ENCODE measurements at places on chromosomes 16 and 17.
A peak's percentile ranks its signal among the peaks of the same experiment; 100 is the strongest.

GRCh38 chr17:77793146-77793970 is 165.1 kb upstream of the TNRC6C start:
- DNase-seq: no peak

GRCh38 chr16:4358831-4359561 is 7.9 kb upstream of the PAM16 start:
- no peak for DNase-seq

DNA sequence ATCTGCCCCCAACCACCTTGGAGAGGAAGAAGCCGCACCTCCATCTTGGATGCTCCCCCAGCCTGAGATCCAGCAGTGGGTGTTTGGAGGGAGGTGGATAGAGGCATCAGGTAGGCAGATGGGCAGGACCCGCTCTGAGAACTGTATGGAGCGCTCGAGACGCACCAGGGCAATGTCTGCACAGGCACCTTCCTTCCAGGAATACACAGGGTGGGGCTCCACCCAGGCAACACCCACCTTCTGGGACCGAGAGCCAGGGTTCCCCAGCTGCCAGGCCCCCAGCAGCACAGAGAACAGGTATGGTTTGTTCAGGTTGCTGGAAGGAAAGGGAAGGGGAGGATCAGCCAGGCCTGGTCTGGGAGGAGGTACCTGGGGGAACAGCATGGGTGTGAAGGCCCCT is 2.4 kb downstream of the PRSS22 start:
- no peak for DNase-seq

DNA sequence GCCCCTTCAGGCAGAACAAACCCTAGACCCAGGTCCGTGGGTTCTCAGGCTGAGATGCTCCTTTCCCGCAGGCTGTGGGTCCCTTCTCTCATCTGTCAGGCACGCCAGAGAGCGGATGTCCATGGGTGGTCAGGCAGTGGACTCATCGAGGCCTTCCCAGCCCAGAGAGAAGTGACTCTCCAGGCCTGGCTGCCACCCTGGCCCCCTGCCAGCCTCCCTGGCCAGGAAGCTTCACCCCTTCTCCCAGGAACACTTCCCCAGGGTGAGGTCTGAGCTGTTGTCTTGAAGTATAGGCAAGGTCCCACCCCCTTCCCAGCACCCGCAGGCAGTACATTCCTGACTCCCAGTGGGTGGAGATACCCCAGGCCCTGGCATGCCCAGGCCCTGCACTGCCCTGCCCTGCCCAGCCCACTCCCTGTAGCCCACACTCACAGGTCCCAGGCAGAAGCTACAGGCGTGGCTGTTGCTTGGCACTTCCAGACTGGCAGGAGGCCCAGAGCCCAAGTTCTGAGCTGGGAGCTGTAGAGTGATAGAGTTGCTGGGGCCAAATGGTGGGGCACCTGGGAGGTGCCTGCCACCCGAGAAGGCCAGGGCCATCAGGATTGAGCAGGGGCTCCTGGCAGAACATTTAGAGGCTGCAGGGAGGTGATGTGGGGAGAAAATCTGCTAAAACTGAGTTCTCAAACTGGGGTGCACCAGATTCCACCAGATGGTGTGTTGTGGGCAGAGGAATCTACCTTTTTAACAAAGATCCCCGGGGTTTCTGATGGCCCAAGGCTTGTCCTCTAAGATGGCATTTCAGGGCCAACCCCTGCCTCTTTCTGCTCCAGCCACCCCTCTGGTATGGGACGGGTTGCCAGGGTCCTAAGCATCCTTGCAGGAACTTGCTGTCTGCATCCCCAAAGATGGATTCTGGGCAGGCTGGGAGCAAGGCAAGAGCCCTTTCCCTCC is 6.7 kb downstream of the ITGA3 start:
- DNase-seq: no peak

DNA sequence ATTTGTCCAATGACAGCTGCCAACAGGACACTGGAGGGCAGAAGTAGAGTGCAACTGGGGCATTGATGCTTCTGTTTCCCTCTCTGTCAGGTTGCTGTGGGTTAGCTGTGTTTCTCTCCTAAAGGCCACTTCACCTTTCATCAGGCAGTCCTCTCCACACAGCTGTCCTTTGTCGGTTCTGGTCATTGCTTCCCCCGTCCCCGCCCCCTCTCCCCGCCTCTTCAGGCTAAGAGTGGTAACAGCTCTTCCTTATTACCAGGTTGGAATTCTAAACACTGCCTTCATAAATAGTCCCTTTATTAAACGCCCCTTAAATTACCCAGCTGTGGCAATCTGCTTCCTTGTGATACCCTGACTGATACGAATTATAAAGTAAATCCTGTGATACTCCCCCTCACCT is 31.8 kb upstream of the NSRP1 start:
- DNase-seq: no peak

DNA sequence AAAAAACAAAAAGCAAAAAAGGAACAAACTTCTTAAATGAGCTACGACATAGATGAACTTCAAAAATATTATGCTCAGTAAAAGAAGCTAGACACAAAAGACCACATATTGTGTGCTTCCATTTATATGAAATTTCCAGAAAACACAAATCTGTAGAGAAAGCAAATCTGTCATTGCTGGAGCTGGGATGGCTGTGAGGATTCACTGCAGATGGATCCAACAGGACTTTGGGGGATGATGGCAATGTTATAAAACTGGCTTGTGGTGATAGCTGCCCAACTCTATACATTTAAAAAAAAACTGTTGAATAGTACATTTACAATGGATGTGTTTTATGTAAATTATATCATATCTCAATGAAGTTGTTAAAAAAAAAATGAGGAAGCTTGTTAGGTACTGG is 52.6 kb upstream of the MAP3K14 start:
- no peak for DNase-seq

DNA sequence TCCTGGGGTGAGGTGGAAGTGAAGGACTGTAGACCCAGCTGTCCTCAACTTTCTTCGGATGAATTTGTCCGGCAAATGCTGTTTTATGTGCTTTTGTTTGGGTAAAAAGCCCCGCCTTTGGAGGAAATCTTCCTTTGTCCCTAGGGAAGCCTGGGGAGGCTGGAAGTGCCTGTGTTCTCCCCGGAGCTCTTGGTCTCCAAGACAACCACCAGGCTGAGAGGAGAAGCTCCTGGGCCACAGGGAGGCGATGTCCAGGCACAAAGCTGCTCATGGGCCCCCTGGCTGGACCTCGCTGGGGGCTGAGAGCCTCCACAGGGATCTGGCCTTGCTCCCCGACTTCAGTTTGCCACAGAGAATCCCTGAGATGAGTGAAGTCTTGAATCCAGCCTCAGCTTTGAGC is 293.1 kb upstream of the N4BP1 start:
- DNase-seq: no peak

- DNase-seq: no peak
Observed at GRCh38 chr16:2238838-2239675, 2.8 kb downstream of the DNASE1L2 start.

DNA sequence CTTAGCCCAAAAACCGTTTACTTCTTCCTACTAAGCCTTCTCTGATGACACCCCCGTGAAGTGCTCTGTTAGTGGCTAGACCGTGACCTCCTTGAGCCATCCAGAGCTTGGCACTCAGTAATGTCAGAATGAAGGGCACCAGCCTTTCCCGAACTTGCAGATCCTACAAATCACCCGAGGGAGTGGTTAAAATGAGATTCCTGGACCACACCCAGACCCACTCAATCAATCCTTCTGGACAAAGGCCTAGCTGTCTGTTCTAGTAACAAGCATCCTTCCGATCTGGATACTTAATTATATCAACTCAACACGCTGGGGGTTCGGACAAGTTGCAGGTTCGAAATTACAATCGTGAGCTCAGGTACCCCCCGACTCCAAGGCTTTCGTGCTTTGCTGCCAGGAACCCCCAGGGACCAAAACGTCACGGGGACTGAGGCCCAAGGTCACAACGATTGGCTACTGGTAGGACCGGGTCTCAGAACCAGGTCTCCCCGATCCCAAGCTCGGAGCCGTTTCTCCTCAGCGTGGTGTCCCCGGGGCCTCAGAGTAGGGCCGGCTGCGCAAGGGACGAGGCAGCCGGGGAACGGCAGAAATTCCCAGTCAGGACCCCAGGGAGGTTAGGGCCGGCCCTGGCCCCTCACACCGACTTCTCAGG is 527 bp downstream of the CIAPIN1 start:
- no peak for DNase-seq

GRCh38 chr17:13558588-13558987 is 43.1 kb downstream of the HS3ST3A1 start:
- DNase-seq: no peak

GRCh38 chr17:2797637-2798036 is 1.4 kb downstream of the RAP1GAP2 start:
- no peak for DNase-seq

DNA sequence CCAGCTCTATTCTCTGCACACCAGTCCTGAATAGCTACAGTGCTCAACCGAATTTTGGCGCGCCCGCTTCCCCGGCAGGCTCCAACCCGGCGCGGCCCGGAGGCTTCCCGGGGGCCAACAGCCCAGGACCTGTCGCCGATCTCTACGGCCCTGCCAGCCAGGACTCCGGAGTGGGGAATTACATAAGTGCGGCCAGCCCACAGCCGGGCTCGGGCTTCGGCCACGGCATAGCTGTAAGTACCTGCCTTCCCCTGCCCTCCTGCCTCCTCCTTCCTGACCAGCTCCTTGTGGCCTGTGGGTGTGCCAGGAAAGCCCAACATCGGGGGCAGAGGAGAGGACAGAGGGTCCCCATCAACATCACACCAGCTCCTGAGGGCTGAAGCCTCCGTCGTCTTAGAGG is 70.2 kb downstream of the CCDC182 start:
- no peak for DNase-seq

GRCh38 chr16:57704905-57705852 is 10.6 kb downstream of the DRC7 start:
- no peak for DNase-seq

- DNase-seq: no peak
Observed at GRCh38 chr17:41725134-41725533, 9.3 kb downstream of the HAP1 start.

- DNase-seq: no peak
Observed at GRCh38 chr17:633641-634101, 81.0 kb downstream of the VPS53 start.

GRCh38 chr17:81365601-81366585 is 29.4 kb upstream of the BAHCC1 start:
- no peak for DNase-seq

DNA sequence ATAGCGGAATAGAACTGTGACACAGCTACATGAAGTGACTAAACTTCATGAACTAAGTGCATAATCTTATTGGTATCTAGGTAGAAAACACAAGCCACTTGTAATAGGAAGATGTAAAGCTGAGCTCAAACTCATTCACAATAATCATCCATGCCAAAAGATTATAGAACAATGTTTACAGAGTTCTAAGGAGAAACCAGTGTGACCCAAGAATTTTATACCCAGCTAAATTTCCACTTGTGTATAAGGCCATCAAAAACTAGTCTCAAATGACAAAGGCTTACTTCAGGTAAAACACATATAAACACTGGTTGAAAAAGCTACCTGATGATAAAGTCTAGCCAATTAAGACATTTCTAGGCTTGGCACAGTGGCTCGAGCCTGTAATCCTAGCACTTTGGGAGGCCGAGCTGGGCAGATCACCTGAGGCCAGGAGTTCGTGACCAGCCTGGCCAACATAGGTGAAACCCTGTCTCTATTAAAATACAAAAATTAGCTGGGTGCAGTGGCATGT is 16.9 kb upstream of the CPD start:
- DNase-seq: no peak

- no peak for DNase-seq
Observed at GRCh38 chr16:554640-555365, 5.4 kb upstream of the PRR35 start.

- no peak for DNase-seq
Observed at GRCh38 chr16:951660-952301, 19.0 kb downstream of the LMF1 start.

GRCh38 chr16:72429671-72430081 is 257.7 kb upstream of the PMFBP1 start:
- no peak for DNase-seq

- DNase-seq: no peak
Observed at GRCh38 chr17:42577140-42577531, 393 bp downstream of the PSMC3IP start.

DNA sequence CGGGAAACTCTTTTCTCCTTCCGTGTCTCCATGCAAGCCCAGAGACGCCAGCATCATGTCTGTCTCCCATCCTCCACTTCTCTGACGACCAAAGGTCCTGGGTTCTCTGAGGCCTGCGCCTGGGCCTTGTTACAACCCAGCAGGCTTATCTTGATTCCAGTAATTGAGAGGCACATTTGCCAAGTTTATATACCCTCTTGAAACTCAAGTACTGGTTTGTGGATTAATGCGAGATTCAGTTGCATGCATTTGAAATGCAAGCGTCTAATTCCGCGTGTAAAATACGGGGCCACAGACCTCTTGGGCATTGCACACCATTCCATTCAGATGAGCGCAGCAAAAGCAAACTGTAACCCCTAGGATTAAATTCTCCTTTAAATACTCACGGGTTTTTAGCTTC is 28.7 kb upstream of the CRISPLD2 start:
- DNase-seq: no peak

- no peak for DNase-seq
Observed at GRCh38 chr16:85094812-85095211, 17.5 kb downstream of the CIBAR2 start.

- no peak for DNase-seq
Observed at GRCh38 chr17:56926704-56927103, 12.9 kb upstream of the TRIM25 start.

- no peak for DNase-seq
Observed at GRCh38 chr16:10598157-10598556, 17.8 kb upstream of the EMP2 start.

DNA sequence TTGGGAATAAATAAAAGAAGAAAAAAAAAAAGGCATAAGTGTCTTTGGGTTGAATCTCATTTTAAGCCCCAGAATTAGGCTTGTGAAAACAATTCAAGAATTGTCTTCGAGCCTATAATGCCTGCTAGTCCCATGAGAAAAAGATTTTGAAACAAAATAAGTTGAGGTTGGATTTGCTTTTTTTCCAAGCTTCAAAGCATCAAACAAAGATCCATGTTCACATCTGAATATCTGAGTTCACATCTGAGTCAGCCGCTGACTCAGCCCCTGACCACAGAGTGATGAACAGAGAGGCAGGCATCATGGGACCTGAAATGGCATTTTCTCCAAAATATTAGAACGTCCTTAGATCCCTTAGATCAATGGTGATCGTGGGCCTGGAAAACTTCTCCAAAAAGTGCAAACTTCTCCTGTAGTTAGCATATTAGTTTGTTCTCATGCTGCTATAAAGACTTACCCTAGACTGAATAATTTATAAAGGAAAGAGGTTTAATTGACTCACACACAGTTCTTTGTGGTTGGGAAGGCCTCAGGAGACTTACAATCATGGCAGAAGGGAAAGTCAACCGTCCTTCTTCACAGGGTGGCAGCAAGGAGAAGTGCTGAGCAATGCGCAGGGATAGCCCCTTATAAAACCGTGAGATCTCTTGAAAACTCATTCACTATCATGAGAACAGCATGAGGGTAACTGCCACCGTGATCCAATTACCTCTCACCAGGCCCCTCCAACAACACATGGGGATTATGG is 294.6 kb upstream of the HSBP1 start:
- peak; percentile 26 for DNase-seq

- DNase-seq: no peak
Observed at GRCh38 chr17:34586346-34586846, 7.0 kb downstream of the TMEM132E start.

- no peak for DNase-seq
Observed at GRCh38 chr17:67245694-67246402, 852 bp upstream of the HELZ start.
